Activated CD8-positive, alpha-beta memory T cell treated with anti-CD3 and anti-CD28 coated beads, Interleukin-2, amount 50 U/mL, for 48 hours (primary cell): ENCODE measurements at places on chromosomes 7 and 10.

DNA sequence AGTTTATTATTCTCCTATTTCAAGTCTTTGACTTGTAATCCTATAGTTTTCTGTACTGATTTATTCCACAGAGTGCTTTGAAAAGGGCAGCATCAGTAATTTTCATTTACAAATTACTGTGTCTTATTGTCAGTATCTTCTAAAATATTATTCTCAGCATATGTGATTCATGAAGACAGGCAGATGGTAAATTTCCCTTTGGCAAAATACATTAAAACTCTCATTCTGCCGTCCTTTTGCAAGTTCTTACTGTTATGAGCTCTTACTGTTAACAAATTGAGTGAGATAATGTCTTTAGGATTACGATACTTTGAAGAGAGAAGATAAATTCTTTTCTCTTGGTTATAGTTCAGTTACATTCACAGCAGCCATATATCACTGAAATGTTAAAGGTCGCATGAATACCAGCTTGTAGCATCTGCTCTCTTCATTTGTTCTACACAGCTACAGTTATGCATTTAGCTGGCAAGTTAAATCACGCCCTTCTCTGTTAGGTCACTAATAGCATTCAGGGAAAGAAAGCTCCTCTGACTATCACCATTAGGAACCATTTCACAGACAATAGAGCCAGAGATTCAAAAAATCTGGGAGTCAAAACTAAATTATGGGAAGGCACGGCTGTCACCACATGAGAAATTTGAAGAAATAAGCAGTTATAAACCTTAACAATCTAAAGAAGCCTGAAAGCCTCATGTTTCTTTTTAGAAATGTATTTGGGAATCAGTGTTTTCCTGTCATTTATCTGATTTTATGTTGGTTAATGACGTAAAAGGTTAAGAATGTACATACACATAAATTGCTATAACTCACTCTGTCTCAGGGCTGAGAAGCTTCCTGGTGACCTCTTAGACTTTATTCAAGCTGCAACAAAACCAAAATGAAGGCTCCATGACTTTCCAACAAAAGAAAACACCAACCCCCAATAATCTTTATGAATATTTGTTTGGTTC is 109.6 kb upstream of the SP4 start:
- no peak for DNase-seq

- no peak for DNase-seq
Measured at GRCh38 chr7:80182630-80183276, 48.1 kb downstream of the GNAI1 start.

- DNase-seq: no peak
Measured at GRCh38 chr7:105621617-105622016, 40.3 kb upstream of the EFCAB10 start.

GRCh38 chr7:79386688-79387422 is 66.6 kb downstream of the MAGI2 start:
- DNase-seq: no peak

GRCh38 chr10:105793071-105793470 is 1152.0 kb downstream of the SORCS3 start:
- DNase-seq: no peak

DNA sequence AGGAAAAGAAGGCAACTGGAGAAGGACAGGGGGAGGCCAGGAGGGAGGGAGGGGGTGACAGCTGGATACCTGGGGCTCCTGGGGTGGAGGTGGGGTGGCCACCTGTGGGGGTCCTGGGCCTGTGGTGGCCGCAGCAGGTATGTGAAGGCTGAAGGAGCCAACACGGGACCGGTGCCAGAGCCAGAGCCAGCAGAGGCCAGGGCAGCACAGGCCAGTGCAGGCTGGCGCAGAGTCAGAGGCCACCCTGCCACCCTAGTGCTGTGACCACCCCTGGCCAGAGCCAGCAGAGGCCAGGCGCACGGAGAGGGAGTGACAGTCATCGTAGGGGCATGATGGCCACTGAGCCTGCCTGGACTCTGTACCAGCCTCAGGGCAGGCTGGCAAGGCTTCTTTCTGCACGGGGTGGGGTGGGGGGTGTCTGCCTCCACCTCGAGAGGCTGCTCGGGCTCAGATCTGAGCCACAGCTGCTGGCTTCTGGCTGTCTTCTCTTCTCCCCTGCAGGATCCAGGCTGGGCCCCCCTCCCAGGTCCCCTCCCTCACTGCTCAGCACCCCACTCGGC is 28.8 kb downstream of the YKT6 start:
- DNase-seq: no peak

DNA sequence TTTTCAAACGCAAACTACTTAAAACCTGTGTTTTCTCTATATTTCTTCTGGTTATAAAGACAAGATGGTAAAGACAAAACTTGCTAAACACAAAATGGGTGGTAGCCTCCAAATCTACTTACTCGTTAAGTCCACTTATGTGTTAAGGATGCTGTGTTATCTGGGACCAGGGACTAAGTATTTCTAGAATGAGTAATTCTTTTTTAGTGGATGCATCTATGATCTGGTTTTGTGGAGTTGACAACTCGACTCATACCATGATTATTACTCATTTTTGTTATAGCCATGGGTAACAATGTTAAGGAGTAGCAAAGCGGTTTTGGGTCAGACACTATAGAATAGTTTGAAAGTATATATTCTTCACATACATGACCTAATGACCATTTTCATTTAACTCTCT is 239.5 kb upstream of the FOXP2 start:
- DNase-seq: no peak
